ENCODE measurements at places on chromosomes 6 and 20. TPM values are rescaled to one million over a fixed set of nuclear protein-coding genes. Genes with fewer than 3 reads are reported as not detected.

ZBTB2 gene
- 5.0 TPM for total RNA-seq

DNA sequence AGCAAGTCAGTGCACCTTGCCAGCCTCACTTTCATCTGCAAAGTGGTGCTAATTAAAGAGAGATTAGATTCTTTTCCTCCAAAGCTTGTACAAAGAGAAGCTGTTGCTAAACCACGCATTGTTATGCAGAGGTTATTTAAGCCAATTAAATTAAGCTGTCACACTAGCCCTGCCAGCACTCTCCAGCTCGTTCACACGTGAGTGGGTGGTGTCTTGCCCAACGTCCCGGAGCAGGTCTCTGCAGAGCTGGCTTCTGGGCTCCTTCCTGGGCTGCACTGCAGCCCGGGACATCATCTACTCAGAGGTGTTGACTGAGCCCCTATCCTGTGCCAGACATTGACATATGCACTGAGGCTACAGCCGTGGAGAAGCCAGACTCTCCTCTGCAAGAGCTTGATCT, 401.6 kb upstream of the SULF2 start:
- no peak for DNase-seq
- no peaks in the 10 kb centered on the region for H3K36me3 ChIP-seq
- H3K27ac ChIP-seq: no peak overlapping the region

GRCh38 chr20:25081065-25081729, 744 bp downstream of the VSX1 start:
- no peaks in the 10 kb centered on the region for H3K36me3 ChIP-seq
- H3K27ac ChIP-seq: no peak overlapping the region
- H3K27me3 ChIP-seq: peaks cover 33% of the 10 kb centered on the region

- no peak overlapping the region for H3K27ac ChIP-seq
- peaks cover 8% of the 10 kb centered on the region for H3K4me1 ChIP-seq
- H3K27me3 ChIP-seq: no peaks in the 10 kb centered on the region
Observed at GRCh38 chr20:3248167-3248992, 9.4 kb upstream of the SLC4A11 start.

GRCh38 chr6:85892346-85892745, 249.7 kb upstream of the SYNCRIP start:
- no peak overlapping the region for H3K4me3 ChIP-seq
- H3K36me3 ChIP-seq: no peaks in the 10 kb centered on the region
- H3K27ac ChIP-seq: no peak overlapping the region
